ENCODE measurements at places on chromosomes 11 and 22. TPM values are rescaled to one million over a fixed set of nuclear protein-coding genes. Genes with fewer than 3 reads are reported as not detected.

DNA sequence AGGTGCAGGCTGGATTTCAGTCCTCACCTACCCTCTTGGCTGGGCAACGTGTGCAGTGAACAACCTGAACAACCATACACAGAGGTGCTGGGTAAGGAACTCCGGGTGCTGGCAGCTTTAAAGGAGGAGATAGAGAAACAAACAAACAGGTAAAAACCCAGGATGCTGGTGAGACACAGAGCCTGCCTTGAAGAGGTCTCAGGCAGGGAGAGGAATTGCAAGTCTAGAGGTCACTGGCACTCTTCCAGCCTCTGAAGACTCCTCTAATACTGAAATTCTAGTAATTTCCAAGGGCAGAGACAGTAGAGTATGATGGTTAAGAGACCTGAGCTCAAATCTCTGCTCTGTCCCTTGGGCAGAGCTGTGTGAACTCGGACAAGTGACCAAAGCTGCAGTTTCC, 192.5 kb downstream of the CEP164 start:
- no peak for DNase-seq

DNA sequence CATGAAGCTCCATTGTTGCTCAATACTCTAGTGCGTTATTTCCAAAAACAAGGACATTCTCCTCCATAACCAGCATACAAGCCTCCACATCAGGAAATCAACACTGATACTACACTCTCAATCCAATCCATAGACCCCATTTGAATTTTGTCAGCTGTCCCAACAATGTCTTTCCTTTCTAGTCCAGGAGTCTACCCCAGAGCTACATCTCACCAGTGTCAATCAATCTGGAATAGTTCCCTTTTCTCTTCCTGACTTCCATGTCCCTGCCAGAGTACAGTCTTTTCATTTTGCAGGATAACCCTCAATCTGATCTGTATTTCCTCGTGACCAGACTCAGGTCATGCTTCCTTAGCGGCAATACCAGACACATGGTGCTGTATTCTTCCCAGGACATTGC, 43.0 kb downstream of the TCF20 start:
- no peak for DNase-seq

- no peak for DNase-seq
Observed at GRCh38 chr22:41838842-41839618, 6.1 kb downstream of the SREBF2 start.

GRCh38 chr22:43993072-43993760, 30.9 kb upstream of the PARVB start:
- DNase-seq, result peak; percentile 35

TMEM184B gene
- total RNA-seq, result 31.3 TPM

DNA sequence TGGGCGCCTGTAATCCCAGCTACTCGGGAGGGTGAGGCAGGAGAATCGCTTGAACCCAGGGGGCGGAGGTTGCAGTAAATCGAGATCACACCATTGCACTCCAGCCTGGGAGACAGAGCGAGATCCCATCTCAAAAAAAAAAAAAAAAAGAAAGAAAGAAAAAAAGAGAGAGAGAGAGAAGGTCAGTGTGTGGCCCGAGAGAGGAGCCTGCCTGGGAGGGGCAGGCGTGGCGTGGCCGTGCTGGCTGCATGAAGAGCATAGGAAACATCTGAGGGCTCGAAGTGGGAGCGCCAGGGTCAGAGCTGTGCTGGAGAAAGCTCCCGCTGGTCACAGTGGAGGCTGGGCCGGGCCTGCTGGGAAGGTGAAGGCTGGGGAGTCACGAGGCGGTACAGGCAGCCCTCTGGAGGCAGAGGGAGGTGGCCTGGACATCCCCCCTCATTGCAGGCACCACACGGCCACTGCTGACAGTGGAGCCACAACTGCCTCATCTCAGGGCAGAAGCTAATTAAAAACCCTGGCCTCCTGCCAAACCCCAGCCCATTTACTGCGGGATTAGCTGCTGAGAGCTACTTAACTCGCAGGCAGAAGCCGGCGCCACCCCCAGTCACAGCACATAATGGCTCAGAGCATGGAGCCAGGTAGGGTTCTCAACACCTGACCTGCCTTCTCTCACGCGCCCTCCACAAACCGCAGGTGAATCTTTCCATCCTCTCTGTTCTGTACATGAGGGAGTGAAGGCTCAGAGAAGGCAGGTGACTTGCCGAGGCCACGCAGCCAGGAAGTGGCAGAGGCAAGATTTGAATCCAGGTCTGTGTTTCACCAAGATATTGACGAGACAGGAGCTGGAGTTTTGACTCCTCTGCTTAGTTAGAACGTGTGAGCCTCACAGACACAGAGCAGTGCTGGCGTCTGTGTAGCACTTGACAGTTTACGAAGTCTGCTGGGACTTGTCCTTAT, 32.6 kb downstream of the NFAM1 start:
- no peak for DNase-seq

DNA sequence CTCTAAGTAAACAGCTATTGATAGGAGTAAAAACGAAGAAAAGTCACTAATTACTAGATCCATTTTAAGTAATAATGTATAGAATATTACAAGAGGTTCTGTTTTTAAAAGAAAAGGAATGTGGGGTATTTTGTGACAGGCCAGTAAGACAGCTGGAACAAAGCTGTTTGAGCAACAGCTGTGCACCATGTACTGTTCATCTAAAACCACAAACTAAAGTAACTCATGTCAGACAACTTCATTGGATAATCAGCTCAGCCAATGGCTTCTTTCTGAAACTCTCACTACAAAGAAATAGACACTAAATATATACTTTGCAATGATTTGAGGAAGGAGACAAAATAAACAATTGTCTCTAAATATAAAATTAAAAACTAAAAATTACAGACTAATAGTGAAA, 16.1 kb downstream of the RRAS2 start:
- DNase-seq, result no peak

GRCh38 chr11:116278076-116278475, 494.7 kb downstream of the BUD13 start:
- DNase-seq, result no peak

- DNase-seq, result no peak
Observed at GRCh38 chr11:72295471-72295870, 51.5 kb upstream of the PHOX2A start.

GRCh38 chr11:9664276-9665171, 647 bp downstream of the SWAP70 start:
- DNase-seq, result peak; percentile 12

GRCh38 chr11:75429902-75430713, 2.9 kb downstream of the KLHL35 start:
- peak; percentile 65 for DNase-seq

KRTAP5-5 gene
- total RNA-seq, result not detected

DNA sequence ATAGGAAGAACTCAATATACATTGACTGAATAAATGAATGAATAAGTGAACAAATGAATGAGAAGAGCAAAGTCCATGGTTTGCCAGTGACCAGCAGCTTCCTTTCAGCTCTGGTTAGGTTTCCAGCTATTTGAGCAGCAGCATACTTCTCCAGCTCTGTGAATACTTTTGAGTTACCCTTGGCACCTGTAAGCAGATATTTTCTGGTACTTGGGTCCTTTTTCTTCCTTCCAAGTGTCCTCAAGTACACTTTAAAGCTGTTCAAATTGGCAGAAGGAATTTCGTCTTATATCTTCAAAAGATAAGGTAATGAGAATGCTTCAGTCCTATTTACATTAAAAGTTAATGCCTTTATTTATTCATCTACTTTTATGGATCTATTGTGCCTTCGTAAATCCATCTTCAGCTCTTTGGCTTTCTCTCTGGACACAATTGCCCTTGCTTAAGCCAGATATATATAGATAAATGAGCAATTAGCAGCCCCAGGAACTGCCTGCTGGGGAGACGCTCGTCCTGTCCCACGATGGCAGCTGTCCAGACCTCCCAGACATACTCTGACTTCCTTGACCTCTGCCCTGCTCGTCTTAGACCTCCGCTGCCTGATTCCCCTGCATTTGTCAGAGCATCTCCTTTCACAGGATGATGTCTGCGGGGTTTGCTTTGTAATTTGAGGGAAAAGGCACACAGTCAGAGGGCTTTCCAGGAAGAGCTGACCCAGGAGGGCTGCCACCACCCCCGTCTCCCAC, 926.3 kb downstream of the OPCML start:
- DNase-seq, result no peak

DNA sequence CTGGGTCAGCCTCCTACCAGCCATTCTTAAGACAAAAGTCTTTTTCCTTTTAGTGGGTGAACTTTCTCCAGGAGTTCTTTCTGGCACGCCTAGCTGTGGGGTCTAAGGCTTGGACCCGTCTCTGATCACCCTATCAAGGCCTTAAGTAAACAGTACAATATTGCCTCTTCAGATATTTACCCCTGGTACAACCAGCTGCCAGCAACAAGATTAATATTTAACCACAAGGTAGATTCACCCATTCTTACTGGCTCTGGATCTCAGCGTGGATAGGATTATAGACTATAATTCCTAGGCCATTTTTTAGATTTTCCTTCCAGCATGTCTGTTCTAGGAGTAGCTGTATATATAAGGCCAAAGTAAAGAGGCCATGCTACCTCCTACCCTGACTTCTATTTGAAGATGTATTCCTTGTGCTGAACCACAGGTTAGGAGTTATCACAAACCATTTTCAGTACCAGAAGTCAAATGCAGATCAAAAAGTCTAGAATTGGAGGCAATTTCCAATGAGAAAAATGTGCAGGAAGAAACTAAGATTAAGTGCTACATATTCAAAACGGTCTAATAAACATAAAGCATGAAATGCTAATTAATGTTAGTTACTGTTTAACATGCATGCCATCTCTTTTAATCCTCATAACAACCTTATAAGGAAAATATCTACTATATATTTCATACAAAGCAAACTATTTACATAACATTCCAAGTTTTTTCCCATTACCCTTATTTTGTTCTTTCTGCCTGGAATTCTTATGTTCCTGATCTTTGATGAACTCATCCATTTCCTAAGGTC, 110.0 kb upstream of the SYN3 start:
- DNase-seq, result no peak

TM7SF2 gene
- total RNA-seq, result 20.2 TPM

GRCh38 chr22:29890760-29891159, 7.8 kb downstream of the MTMR3 start:
- DNase-seq, result no peak

DNA sequence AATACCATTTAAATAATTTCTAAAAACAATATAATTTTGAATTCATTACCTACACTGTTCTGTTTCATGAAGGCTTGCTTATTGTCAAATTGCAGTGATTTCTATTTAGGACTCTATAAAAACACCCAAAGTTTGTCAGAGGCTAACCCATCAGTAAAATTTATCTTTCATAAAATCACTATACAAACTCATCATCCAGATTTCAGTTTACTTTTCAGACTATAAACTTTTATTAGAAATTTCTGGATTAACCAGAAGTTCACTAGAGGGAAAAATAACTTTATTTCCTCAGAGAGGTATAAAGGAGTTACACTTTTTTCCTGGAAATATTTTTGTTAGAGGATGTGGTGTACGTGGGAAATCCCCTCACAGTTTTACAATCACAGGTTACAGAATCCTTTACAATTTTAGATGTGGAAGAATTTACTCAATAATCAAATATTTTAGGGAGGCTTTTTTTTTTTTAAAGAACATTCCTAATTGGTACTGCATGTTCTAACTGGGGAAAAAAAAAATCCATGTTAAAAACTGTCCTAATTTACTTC, 176.7 kb downstream of the SWAP70 start:
- DNase-seq, result peak; percentile 73

ASCL3 gene
- not detected for total RNA-seq

ST14 gene
- not detected for total RNA-seq

- no peak for DNase-seq
Observed at GRCh38 chr11:126335463-126335760, 20.1 kb upstream of the ST3GAL4 start.

NXPE1 gene
- total RNA-seq, result not detected

OR4A16 gene
- total RNA-seq, result not detected

- no peak for DNase-seq
Observed at GRCh38 chr22:28054819-28055208, 135.8 kb upstream of the PITPNB start.

DNAJB13 gene
- not detected for total RNA-seq

- no peak for DNase-seq
Observed at GRCh38 chr11:66274219-66274618, 3.8 kb upstream of the CNIH2 start.

GRCh38 chr11:108534274-108534882, 36.2 kb upstream of the POGLUT3 start:
- no peak for DNase-seq

- no peak for DNase-seq
Observed at GRCh38 chr11:10990160-10990559, 132.3 kb upstream of the ZBED5 start.

- no peak for DNase-seq
Observed at GRCh38 chr11:3115321-3115720, 49.8 kb downstream of the OSBPL5 start.

- no peak for DNase-seq
Observed at GRCh38 chr22:31556627-31557203, 60.4 kb downstream of the SFI1 start.

GRCh38 chr11:119121811-119122124, 388 bp downstream of the HINFP start:
- DNase-seq, result no peak

SPINDOC gene
- 11.1 TPM for total RNA-seq

PGA5 gene
- total RNA-seq, result not detected

A4GALT gene
- not detected for total RNA-seq

DNA sequence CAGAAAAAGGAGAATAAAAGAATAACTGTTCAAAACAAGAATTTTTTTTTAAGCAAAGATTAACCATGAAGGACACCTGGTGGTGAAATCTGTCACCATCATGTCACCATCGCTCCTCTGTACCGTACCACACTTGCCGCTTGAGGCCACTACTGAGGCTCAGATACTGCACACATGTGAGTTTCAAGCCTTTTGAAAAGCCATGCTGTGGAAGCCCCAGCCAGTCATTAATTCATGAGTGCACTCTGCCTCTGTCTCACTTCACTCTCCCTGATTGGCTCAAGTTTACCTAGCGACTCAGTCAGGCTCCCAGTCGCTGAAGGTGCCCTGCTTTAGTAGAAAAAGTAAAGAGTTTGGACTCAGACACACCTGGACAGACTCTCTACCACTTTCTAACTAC, 6.6 kb upstream of the MS4A12 start:
- DNase-seq, result no peak

GGTLC2 gene
- not detected for total RNA-seq

GRCh38 chr11:64620381-64620971, 29.5 kb downstream of the SLC22A12 start:
- DNase-seq, result peak; percentile 2

DNA sequence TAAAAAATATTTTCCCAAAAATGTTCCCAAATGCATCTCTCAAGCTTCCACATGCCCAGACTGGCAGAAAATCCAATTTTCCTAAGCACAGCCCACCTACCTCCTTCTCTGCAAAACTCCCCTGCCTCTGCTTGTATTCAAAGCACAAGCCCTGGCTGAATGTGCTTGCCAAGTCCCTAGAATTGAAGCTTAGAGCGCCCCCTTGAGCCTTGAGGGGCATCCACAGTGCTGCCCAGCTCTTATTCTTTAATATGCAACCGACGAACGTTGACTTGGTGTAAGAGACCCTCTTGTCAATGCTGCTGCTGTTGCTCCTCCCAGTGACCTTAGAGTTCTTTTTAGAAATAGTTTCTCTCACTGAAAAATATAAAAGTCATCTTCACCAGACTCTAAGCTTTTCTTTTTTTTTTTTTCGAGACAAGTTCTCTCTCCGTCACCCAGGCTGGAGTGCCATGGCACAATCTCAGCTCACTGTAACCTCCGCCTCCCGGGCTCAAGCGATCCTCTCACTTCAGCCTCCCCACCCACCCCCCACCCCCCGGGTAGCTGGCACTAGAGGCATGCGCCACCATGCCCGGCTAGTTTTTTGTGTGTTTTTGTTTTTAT, 63.5 kb upstream of the CAPRIN1 start:
- DNase-seq, result peak; percentile 30
